AG04450 (cell line): ENCODE measurements at places on chromosomes 2 and 18.
A peak's percentile ranks its signal among the peaks of the same experiment; 100 is the strongest.

DNA sequence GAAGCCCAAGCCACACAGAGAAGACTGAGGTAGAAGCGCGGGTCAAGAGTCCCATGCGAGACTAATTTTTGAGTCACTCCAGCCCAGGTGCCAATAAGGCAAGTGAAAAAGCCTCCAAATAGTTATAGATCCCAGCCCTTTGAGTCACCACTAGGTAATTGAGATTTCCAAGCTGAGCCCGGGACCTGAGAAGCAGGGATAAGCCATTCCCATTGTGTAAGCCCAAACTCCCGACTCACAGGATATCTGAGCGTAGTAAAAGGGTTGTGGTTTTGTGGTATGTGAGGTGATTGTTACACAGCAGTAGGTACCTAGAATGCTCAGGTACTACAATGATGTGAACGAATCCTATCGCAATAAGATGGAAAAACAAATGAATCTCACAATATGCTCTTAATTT, 560.7 kb downstream of the DSC3 start:
- no peak for DNase-seq

DNA sequence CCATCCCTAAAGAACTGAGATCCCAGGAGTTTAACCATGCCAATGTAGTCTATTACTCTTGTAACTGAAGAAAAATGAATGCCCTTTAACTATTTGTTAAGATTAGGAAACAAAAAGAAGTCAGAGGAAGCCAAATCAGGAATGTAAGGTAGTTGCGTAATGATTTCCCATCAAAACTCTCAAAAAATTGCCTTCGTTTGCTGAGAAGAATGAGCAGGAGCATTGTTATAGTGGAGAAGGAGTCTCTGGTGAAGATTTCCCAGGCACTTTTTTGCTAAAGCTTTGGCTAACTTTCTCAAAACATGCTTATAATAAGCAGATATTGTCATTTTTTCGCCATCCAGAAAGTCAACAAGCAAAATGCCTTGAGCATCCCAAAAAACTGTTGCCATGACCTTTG, 224.0 kb upstream of the SIX2 start:
- no peak for DNase-seq

DNA sequence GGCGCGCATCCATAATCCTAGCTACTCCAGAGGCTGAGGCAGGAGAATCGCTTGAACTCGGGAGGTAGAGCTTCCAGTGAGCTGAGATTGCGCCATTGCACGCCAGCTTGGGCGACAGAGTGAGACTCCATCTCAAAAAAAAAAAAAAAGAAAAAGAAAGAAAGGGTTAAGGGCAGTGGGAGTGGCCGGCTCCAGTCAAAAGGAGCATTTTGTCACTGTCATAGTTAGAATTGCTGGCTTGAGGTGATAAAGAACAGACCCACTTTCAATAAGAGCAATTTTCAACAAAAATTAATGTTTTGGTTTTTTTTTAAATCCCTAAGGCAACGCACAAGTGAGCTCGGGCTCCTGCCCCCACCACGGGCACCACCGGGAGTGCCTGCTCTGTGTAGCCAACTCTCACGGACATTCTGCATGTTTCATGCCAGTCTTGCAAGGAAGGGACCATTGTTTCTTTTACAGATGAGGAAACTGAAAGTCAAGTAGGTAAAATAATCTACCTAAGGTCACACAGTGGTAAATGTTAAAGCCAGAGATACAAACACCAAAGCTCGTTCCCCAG, 8.5 kb downstream of the CIB4 start:
- DNase-seq: no peak

GRCh38 chr18:57084331-57085271, 62.3 kb upstream of the BOD1L2 start:
- DNase-seq: no peak

DNA sequence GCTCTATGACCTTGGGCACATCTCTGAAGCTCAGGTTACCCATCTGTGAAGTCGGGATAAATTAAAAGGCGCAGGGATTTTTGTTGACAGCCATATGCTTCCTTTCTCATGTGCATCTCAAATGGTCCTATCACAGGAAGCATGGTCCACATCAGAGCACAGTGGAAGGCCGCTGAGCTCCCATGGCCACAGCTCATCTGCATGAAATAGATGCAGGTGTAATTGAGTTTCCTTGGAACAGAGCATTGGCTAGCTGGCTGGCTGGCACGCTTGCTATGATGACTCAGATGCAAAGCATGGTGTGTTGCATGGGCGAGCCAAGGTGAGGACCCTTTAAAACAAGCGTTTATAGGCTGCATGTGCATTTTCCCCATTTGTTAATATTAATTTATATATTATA, 79.3 kb downstream of the TXNL1 start:
- DNase-seq: no peak

DNA sequence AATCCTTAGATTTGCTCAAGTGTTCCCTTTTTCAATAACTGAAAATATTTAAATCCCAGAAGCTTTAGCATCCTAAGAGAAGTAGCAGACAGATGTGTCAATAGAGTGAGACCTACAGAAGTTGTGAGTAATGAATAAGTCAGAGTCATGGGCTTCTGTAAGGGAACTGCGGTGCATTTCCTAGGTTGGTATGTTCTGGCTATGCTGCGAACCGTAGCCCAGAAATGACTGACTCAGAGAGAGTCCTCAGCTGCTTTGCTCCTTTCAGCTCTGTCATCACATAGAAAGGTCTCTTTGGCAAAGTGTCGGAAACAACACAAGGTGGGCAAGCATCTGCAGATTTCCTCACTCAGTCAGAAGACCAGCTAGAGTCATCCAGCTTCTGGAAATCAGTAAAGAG, 297.1 kb downstream of the ARHGAP15 start:
- DNase-seq: peak; percentile 51

GRCh38 chr18:35283923-35284794, 5.9 kb downstream of the ZSCAN30 start:
- no peak for DNase-seq

DNA sequence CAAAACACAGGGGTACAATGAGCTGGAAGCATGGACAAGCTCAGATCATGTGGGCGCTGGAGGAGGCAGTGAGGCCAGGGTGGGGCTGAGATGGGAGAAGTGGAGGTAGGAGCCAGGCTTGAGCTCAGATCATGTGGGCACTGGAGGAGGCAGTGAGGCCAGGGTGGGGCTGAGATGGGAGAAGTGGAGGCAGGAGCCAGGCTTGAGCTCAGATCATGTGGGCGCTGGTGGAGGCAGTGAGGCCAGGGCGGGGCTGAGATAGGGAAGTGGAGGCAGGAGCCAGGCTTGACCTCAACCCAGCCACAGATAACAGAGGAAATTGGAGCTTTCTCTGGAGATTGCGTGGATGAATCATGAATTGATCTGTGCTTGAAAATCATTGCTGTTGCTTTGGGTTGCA, 48.3 kb upstream of the TMEM18 start:
- no peak for DNase-seq

DNA sequence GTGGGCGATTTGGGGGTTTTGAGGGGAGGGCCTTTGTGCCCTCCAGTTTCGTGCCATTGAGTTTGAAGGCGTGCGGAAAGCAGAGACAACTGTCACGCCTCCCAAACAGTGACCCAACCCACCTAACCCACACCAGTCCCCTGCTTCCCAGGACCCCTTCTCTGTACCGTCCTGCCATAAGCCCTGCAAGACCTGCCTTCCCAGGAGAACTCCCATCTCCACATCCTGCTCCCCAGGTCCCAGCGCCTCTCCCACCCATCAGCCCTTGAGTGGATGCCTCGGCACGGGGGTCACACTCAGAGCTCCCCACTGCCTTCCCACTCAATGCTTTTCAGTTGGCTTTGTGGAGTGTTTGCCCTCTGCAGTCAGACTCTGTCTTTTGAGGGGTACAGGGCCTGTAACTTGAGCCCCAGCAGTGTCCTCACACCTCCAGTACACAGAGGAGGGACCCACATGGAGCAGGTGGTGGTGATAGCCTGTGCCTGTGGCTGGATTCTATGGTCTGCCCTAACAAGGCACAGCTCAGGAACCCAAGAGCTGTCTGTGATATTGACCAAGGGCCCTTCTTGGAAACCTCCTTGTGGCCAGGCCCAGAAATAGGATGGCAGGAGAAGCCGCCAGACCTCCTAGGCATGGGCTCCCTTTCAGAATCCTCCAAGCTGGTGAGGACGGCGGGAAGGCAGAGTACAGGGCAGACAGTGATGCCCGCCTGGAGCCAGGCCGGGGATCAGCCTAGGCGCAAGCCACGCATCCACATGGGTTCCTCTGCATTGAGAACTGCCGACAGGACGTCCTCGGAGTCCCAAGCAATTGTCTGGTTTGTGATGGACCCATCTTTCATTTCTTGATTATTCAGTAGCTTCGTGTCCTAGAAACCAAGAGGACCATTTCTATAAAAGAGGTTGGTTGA, 44.4 kb upstream of the SMAD7 start:
- DNase-seq: no peak

DNA sequence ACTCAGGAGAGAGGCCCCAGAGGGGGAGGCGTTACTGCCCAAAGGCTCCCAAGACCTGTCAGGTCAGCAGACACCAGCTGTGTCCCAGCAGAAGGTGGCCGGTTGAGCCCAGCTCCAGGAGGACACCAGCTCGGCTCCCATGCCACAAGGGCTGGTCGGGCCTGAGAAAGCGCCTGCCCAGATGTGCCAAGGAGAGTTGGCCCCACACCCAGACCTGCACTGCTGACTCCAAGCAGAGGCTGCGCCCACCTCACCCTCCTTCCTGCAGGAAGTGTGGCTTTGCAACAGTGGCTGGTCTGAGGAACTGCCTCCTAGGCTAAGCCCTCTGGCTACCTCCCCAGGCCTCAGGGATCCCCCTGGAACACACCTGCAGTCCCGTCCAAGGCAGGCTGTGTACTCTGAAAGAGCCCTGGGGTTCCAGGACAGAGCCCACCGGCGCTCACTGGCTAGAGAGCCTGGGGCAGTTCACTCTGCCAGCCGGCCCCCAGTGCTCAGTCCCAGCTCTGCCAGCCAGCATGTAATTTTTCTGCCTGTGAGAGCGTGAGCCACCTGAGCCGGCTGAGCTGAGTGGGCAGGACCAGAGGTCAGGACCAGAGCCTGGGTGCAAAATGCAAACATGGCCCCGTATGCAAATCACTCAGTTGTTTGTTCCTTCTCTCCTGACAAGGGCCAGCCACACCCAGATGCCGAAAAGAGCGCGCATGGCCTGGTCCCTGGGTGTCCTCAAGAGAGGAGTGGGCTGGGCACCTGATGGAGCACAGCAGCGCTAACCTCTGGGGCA, 36.9 kb upstream of the PTMA start:
- DNase-seq: no peak

DNA sequence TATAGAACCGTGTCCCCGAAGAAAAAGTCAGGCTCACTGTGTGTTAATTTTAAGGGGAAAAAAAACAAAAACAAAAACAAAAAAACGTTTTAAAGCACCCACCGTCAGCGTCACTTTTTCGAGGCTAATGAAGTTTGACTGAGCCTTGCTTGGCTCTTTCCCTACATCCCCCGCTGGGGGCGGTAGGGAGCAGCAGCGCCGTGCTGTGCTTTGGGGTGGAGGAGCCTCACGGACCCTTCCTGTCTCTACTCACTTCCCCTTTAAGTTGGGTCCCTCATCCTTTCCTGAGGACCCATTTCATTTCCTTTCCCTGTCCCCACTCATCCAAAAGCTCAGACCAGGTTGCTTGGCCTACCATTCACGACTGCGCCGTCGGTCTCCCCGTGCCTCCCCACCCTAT, 82.8 kb upstream of the RPL31 start:
- DNase-seq: no peak

DNA sequence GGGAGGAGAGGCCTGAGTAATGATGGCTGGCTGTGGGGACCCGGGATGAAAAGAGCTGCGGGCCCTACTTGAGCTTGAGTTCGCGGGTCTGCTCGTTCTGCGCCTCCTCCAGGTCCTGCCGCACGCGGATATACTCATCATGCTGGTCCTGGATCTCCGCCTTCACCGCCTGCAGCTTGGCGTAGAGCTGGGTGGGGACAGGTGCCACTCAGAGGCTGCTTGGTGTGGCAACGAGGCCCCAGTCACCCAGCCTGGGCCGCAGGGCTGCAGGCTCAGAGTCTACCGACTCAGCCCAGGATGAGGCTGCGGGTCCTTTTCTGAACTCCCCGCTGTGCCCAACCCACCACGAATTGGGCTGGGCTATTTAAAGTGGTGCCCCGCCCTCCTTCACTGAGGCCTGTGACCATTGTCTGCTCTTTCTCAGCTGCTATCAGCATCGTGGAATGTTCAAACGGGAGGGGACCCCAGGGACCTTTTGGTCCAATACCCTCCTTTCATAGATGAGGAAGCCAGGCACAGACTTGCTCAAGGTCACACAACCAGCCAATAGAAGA, 28.0 kb downstream of the KIF3C start:
- DNase-seq: no peak

DNA sequence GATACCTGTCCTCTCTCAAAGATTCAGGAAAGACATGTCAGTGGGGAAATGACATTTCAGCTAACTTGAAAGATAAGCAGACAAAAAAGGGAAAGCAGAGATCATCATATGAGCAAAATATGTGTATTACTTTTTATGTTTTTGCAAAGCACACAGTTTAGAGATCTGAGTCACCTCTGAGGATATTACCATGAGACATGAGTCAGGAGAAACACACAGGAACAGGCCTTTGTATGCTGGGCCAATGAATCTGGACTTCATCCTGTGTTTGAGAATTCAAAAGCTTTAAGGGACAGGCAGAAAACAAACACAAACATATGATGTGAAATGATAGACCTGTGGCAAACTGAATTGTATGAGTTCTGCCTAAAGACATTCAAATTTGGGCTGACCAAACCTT, 306.0 kb upstream of the EPC2 start:
- peak; percentile 38 for DNase-seq

DNA sequence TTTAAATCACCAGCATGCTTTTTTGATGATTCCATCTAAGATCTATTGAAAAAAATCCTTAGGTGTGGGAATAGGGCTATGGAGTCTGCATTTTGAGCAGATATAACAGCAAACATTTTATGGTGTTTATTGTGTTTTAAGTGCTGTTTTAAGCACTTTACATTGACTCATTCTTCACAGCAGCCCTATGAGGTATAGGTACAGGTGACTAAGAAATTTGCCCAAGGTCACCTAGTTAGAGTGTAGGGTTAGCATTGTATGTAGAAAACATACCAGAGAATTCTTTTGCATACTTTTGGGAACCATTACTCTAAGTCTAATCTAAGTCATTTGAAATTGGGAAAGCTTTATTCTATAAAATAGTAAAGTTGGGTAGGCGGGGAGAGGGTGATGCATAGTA, 31.3 kb downstream of the PPM1B start:
- DNase-seq: no peak

GRCh38 chr2:23404426-23404825, 19.4 kb downstream of the KLHL29 start:
- peak; percentile 57 for DNase-seq

GRCh38 chr2:229591611-229592010, 122.7 kb downstream of the DNER start:
- DNase-seq: no peak

GRCh38 chr2:18455236-18455862, 105.1 kb downstream of the RDH14 start:
- DNase-seq: peak; percentile 39
